Endothelial cell (in vitro differentiated cells): ENCODE measurements at places on chromosomes 2 and 18. TPM values are rescaled to one million over a fixed set of nuclear protein-coding genes. Genes with fewer than 3 reads are reported as not detected.
A peak's percentile ranks its signal among the peaks of the same experiment; 100 is the strongest.

DNA sequence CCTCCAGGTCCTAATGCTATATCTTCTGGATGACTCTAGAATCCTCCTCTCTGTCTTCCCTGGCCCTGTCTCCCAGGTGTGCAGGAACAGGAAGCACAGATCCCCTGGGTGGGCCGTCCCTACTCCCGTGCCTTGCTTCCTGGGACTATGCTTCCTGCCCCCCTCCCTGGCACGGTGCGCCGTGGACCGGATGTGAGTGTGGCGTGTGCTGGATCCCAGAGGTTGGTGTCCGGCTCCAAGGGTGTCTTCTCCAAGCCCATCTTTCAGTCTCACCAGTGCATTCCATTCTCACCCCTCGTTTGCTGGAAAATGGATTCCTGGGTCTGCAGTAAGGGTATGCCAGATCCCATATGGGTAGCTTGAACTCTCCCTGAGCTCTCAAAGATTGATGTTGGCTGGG lies 144.4 kb upstream of the TWIST2 start:
- DNase-seq = no peak

GRCh38 chr2:160928854-160929301 lies 231.3 kb upstream of the TANK start:
- no peak for DNase-seq

DNA sequence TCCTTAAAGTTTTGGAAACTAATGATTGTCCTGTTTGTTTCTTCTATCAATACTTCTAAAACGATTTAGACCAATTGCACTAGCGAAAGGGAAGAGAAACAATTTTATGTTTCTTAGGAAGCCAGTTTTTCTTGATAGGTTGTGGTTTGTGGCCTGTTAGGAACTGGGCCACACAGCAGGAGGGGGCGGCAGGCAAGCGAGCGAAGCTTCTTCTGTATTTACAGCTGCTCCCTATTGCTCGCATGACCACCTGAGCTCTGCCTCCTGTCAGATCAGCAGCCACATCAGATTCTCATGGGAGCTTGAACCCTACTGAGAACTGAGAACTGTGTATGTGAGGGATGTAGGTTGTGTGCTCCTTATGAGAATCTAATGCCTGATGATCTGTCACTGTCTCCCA lies 201.5 kb upstream of the PXDN start:
- no peak for DNase-seq

- no peak for DNase-seq
Measured at GRCh38 chr2:204763974-204764703, 218.9 kb downstream of the PARD3B start.

ROCK2 gene
- total RNA-seq = 52.8 TPM

ELMOD3 gene
- 15.9 TPM for total RNA-seq

TPO gene
- total RNA-seq = 0.41 TPM

DNA sequence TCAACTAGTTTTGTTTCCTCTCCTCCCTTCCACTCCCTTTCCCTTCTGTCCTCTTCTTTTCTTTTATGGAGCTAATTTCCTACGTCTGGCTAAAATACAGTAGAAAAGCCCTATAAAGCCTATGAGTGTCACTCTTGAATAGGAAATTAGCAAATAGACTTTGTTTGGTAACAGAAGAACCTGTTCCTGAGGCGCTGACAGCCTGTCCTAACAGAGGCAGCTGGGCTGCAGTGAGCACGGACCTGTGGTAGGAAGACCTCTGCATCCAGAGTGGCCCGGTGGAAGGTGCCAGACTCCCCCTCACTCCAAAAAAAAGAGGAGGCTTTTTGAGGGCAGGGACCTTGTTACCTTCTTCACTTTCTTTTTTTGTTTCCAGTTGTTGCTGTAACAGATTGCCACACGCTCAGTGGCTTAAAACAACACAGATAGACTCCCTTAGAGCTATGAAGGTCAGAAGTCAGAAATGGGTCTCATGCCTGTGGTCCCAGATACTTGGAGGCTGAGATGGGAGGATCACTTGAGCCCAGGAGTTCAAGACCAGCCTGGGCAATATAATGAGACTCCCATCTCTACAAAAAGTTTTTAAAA lies 81.2 kb upstream of the TXNDC2 start:
- DNase-seq = no peak

- no peak for DNase-seq
Measured at GRCh38 chr2:44197816-44198215, 29.1 kb downstream of the PPM1B start.

DNA sequence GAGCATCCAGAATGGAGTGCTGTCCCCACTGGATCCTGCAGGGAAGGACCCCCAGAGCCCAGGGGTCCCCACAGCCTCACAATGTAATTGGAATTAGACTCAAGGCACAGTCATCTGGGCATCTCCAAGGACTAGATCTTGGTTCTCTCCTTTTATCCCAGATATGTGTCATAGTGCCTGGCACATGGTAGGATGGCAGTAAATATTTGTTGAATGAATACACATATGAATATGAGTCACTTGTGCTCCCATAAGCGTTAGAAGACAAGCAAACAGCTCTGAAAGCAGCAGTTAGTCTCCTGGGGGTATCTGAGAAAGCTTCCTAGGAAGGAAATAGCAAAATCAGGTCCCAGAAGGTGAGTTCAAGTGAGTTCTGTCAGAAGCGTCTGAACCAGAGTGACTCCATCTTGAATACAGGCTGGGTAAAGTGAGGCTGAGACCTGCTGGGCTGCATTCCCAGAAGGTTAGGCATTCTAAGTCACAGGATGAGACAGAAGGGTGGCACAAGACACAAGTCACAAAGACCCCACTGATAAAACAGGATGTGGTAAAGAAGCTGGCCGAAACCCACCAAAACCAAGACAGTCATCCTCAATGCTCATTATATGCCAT lies 234.1 kb upstream of the ID2 start:
- DNase-seq = no peak

DNA sequence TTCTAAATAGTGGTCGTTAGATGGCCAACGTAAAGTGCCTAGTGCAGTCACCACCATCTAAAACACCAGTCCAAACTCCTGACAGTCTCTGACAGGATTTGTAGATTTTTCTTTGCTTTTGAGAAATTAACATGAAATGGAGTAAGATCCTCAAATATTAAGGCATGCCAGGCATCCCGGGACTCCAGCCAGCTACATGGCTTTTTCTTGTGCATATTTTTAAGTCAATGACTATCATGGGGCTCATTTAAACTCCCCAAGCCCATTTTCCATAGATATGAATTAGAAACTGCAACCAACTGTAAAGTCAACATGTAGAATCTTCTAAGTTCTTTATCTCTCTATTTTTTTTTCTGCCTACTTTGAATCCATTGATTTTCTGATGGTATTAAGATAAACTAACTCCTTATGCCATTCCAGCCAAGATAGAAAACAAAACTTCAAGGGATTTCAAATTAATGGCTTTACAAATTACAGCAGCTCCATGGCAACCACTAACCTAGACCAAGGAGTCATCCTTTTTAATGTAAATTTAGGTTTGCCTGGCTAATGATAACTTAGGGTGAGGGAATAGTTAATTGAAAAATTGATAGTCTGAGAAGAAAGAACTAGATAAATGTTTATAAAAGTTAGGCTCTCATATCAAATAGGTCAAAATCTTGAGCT lies 764.1 kb upstream of the NXPH2 start:
- DNase-seq = no peak

GRCh38 chr2:140401056-140401455 lies 1620.9 kb upstream of the NXPH2 start:
- no peak for DNase-seq

DNA sequence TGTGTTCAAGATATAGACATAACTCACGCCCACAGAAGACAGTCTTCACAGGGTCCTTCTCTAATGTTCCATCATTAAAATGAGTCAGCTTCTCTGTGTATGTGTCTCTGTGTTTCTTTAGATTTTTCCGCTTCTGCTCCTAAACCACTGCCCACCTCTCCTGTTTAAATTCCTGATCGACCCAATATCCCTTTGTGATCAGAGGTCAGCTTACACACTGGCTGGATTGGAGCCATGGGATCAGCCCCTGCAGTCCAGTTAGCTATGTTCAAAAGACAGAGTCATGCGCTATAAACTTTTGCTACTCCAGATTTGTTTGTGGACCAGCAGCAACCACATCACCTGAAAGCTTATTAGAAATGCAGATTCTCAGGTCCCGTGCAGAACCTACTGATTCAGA lies 229.2 kb downstream of the C1D start:
- no peak for DNase-seq

STK39 gene
- 14.3 TPM for total RNA-seq

DNA sequence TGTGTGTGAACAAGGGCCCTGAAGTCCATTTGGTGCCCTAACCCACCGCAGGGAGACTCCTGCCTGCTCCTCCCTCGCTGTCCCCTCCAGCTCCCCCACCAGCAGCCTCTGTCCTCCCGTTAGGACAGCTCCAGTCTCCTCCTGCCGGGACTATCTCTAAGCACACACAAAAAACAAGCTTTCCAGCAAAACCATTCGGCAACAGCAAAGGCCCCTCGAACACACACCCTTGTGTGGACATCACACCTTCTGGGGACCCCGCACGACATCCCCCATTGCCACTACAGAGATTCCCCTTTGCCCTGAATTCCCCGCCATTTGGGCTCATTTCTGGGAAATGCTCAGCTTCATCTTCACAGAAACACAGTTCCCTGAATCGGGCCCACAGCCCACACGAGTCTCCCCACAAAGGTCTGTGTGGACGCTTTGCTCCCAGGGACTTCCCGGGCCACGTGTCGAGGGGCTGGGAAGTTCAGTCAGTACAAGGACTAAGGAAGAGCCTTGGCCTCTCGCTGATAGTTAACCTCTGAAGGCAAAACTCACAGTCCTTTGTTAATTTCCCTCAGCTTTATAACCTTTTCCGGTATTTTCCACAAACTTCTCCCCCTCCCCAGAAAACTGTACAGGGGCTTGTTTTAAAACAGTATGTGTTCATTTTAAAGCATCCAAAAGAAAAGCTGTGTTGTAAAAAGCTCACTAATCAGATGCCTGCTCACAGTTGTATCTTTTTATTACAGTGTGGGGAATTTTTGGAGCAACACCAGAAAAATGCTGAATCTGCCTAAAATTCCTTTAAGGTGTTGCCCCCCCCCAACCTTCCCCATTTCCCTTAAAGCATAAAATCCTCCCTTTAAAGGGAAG lies 25.9 kb downstream of the SMAD7 start:
- no peak for DNase-seq

ZC3H6 gene
- 6.8 TPM for total RNA-seq

TTR gene
- not detected for total RNA-seq

DNAJC27 gene
- total RNA-seq = 3.5 TPM

REG1A gene
- total RNA-seq = not detected

RIT2 gene
- total RNA-seq = not detected

GRCh38 chr2:240449764-240450531 lies 14.5 kb downstream of the GPC1 start:
- DNase-seq = no peak

DNA sequence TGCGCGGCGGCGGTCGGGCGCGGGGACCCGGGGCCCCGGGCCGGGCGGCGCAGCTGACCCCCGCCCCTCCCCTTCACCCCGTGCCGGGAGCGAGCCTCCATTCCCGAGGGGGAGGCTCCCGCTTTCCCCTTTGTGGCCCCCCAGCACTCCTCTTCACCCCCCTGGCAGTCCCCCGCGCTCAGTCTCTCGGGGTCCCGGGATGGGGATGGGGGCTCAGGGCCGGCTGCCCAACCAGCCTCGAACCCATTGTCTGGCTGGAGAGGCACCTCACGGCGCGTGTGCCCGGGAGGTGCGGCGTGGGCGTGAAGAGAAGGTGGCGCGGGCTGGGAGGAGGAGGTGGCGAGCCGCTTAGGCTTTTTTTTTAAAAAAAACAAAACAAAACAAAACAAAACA lies 748 bp downstream of the FMNL2 start:
- DNase-seq = no peak

- no peak for DNase-seq
Measured at GRCh38 chr2:240789051-240789453, 31.0 kb downstream of the KIF1A start.

DNA sequence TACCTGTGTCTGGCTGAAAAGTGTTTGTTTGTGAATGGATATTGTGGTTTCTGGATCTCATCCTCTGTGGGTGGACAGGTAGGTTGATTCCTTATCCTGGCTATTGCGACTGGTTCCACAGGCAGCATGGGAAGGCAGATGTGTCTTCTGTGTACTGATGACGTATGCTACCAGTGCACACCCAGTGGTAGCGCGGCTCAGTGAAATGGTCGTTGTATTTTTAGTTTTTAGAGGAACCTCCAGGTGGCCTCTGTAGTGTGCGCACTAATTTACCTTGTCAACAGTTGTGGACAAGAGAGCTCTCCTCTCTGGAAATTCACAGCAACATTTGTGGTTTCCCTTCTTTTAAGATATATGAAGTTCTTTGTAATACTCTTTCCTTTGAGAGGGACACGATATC lies 52.5 kb downstream of the CCDC74A start:
- DNase-seq = no peak

DNA sequence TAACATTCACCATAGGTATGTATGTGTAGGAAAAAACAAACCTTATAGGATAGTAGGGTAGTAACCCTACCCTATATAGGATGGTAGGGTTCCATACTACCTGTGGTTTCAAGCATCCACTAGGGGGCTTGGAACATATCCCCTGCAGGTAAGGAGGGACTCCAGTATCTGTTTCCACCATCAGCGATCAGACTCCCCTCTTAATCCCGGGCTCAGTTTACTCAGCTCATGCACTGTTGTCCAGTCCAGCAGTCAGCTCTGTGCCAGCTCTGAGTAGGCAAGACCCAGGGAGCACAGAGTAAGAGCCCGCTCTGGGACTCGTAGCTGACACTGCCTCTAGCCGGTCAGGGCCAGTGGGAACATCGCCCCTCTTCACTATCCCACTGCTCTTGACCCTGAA lies 61.7 kb downstream of the MEX3C start:
- no peak for DNase-seq

DNA sequence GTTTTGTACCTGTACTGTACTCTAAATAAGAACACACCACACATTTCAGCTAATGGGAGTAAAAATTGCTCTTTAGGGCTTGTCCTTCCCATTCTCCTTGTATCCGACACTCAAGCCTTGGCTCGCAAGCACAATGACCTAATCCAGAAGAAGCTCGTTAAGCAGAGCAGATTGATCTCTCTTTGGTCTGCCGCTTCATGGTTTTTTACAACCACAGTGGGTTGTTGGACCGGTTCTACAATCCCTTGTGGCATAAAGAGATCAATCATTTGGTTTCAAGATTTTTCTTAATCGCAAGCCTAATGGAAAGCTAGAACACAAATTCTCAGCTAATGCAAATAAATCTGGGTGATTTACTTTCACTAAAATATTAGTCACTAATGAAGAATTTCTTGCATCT lies 662.1 kb downstream of the LRP1B start:
- no peak for DNase-seq

DNA sequence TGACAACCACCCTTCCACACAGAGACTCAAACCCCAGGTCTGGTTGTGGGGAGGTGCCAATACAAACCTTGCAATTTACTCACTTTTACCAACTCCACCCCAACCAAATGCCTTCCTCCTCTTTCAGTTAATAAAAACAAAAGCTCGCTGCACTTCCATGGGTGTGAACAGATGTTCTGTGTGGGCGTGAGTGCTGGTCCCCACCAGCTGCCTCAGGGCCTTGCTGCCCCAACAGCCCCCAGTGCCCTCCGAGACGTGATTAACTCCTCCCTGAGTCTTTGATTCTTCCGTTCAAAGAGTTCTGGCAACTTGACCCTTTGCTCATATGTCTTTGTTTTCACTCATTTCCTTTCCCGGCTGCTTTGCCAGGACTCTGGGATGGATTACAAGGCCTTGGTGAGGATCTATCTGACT lies 258.9 kb upstream of the CXCR4 start:
- DNase-seq = no peak

ZFAND2B gene
- total RNA-seq = 39.7 TPM

PJVK gene
- 3.7 TPM for total RNA-seq

- peak; percentile 82 for DNase-seq
Measured at GRCh38 chr2:19863303-19864041, 38.3 kb downstream of the TTC32 start.

- DNase-seq = no peak
Measured at GRCh38 chr18:47929681-47930198, 719 bp downstream of the SMAD2 start.

AGAP1 gene
- total RNA-seq = 43.9 TPM
